ENCODE measurements at places on chromosomes 5 and 9.

DNA sequence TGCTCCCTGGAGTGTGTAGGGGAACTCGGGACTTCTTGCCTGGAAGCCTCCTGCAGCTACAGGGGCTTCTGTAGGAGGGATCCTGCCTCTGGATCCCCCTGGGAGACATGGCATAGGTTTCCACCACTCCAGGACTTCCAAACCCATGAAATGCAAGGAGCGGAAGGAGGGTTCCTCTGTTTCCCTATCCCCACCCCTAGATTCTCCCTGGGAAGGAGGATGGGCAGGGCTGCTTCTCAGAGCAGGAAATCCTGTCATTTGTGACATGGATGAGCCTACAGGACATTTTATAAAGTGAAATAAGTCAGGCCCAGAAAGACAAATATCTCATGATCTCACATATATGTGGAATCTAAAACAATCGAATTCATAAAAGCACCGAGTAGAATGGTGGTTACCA, 23.5 kb upstream of the SLC25A48 start:
- no peak overlapping the region for H3K27ac ChIP-seq
- H3K4me3 ChIP-seq, result no peak overlapping the region
- no peak for DNase-seq

- no peak overlapping the region for H3K4me3 ChIP-seq
- no peak overlapping the region for H3K27ac ChIP-seq
- no peaks in the 10 kb centered on the region for H3K27me3 ChIP-seq
These were observed 33.8 kb upstream of the RPL26L1 start for GRCh38 chr5:172925336-172925948.

- no peak for DNase-seq
- no peak overlapping the region for H3K4me3 ChIP-seq
- no peaks in the 10 kb centered on the region for H3K4me1 ChIP-seq
- no peaks in the 10 kb centered on the region for H3K27me3 ChIP-seq
These were observed 823.3 kb upstream of the NUDT12 start for GRCh38 chr5:104385906-104386305.

DNA sequence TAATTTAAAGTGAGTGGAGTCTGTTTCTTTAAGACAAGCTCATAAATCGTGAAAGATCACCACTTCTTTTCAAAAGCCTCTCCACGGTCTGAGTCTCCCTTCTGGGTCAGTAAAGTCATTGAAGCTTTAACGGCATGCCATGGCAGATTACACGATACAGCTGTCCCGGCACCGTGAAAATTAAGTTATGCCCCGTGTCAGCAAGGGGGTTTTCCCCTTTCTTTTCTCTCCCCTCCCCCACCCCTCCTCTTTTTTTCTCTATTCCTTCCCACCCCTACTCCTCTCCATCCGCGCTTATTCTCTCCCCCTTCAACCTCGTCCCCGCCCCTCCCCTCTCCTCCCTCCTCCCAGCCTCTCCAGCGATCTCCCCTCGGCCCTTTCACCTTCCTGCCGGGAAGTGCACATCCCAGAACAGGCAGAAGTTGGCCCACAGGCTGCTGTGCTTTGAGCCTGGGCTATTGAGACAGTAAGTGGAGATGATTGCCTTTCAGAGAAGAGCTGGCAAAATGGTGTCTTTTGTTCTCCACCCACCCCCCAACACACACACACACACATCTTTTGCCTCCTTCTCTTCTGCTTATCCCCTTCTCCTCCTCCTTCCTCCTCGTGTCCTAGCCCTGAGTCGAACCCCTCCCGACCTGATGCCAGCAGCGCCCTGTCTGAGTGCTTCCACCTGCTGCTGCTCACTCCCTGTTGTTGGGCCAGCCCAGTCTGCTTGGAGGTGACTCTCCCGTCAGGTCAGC, 44.1 kb downstream of the GAS1 start:
- H3K4me1 ChIP-seq, result no peaks in the 10 kb centered on the region
- no peak overlapping the region for H3K27ac ChIP-seq
- no peaks in the 10 kb centered on the region for H3K27me3 ChIP-seq
- H3K4me3 ChIP-seq, result no peak overlapping the region
- no peaks in the 10 kb centered on the region for H3K36me3 ChIP-seq

DNA sequence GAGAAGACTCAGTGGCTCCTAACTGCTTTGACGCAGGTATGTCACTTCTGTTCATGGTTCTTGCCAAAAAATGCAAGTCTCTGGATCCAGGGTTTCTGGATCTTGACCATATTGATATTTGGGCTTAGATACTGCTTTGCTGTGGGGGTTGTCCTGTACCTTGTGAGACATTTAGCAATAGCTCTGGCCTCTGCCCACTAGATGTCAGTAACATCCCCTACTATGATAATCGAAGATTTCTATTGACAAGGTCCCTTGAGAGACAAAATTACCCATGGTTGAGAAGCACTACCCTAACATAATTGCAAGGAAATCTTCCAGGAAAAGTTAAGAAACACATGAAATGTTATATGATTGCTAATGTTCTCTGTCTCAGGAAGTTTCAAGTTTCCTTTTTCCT, 285.4 kb downstream of the TMEM232 start:
- no peaks in the 10 kb centered on the region for H3K36me3 ChIP-seq
- DNase-seq, result no peak
- no peaks in the 10 kb centered on the region for H3K4me1 ChIP-seq
- H3K27ac ChIP-seq, result no peak overlapping the region
- no peaks in the 10 kb centered on the region for H3K27me3 ChIP-seq

DNA sequence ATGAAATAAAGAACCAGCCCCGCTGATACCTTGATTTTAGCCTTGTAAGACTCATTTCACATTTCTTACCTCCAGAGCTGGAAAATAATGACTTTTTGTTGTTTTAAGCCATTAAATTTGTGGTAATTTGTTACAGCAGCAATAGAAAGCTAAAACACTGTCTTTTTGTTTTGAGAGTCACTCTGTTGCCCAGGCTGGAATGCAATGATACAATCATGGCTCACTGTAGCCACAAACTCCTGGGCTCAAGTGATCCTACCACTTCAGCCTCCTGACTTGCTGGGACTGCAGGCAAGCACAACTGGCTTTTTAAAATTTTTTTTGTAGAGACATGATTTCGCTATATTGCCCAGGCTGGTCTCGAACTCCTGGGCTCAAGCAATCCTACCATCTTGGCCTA, 34.7 kb upstream of the MYO10 start:
- no peak overlapping the region for H3K27ac ChIP-seq
- H3K4me3 ChIP-seq, result no peak overlapping the region
- H3K4me1 ChIP-seq, result no peaks in the 10 kb centered on the region
- no peak for DNase-seq
- H3K27me3 ChIP-seq, result no peaks in the 10 kb centered on the region

DNA sequence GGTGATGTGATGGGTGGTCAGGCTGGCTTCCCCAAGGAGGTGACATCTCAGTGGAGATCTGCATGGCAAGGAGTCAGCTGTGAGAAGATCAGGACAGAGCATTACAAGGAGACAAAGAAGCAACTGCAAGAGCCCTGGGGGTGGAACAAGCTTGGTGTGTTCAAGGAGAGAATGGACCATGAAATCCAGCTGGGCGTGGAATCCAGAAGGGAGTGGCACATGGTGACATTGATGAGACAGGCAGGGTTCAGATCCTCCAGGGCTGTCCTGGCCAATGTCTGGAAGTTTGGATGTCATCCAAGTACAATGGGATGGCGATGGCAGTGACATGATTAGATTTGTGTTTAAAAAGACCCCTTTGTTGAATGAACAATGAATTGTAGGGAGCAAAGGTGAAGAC, 175.6 kb downstream of the MACROH2A1 start:
- H3K27ac ChIP-seq, result no peak overlapping the region
- H3K27me3 ChIP-seq, result no peaks in the 10 kb centered on the region
- no peak overlapping the region for H3K4me3 ChIP-seq
- no peak for DNase-seq

- DNase-seq, result no peak
- H3K27me3 ChIP-seq, result no peaks in the 10 kb centered on the region
These were observed 30.6 kb downstream of the KDM4C start for GRCh38 chr9:6788162-6789016.

DNA sequence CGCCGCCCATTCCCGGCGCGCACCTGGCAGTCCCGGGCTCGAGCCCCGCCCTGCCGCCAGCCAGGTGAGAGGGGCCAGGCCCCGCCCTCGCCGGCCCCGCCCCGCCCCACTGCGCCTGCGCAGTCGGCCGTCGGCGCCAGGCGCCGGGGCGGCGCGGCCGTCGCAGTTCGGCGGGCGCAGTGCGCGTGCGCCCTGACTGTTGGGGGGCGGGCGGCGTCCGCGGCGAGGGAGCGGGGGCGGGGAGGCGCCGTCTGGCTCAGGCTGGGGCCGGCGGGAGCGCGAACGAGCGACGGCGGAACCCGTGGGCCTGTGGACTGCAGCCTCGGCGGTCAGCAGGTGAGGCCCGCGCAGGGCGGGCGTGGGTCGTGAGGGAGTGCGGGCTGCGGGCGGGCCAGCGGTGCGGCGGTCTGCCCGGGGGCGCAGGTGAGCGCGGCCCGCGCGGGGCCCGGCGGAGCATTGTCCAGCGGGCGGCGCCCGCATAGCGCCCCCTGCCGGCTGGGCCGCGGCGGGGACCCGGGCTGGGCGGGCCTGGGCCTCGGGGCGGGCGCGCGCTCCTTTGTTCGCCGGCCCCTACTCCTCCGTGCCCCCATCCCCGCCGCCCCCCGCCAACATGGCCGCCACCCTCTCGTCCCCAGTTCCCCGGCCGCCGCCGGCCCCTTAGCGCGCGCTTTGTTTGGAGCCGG, at the start of gene SPIN1:
SPIN1 (plus strand) TSS at position 242 of the 683 bp plus-strand sequence. CDS start 38,096 bp downstream, outside the sequence.
- H3K4me3 ChIP-seq, result peak within 1 kb of the TSS; percentile 75
- H3K4me1 ChIP-seq, result peaks cover 5% of the 10 kb centered on the region
- peak; percentile 83 for DNase-seq
- no peaks in the 10 kb centered on the region for H3K36me3 ChIP-seq
- H3K27ac ChIP-seq, result peak within 1 kb of the TSS; percentile 83
- no peaks in the 10 kb centered on the region for H3K27me3 ChIP-seq

DNA sequence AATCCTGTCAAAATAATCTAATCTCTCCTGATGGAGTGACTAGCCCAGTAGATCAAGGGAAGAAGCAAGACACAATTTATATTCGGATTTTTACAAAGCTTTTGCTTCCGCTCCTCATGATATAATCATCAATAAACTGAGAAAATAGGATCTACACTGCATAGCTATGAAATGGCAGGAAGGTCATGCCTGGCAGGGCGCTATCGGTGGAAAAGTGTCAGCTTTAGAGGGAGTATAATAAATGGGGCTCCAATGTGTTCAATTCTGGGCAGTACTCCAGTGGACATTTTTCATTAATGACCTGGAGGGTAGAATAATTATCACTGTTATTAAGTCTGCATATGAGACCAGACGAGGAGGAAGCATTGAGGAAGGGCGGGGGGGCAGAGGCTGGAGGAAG, 1013.3 kb upstream of the DMAC1 start:
- H3K36me3 ChIP-seq, result no peaks in the 10 kb centered on the region
- no peak overlapping the region for H3K27ac ChIP-seq
- no peak for DNase-seq
- H3K4me1 ChIP-seq, result no peaks in the 10 kb centered on the region
- no peak overlapping the region for H3K4me3 ChIP-seq

Measured in pancreas (tissue), 10 donors.